ENCODE measurements at places on chromosomes 3 and 15.
A peak's percentile ranks its signal among the peaks of the same experiment; 100 is the strongest.

DNA sequence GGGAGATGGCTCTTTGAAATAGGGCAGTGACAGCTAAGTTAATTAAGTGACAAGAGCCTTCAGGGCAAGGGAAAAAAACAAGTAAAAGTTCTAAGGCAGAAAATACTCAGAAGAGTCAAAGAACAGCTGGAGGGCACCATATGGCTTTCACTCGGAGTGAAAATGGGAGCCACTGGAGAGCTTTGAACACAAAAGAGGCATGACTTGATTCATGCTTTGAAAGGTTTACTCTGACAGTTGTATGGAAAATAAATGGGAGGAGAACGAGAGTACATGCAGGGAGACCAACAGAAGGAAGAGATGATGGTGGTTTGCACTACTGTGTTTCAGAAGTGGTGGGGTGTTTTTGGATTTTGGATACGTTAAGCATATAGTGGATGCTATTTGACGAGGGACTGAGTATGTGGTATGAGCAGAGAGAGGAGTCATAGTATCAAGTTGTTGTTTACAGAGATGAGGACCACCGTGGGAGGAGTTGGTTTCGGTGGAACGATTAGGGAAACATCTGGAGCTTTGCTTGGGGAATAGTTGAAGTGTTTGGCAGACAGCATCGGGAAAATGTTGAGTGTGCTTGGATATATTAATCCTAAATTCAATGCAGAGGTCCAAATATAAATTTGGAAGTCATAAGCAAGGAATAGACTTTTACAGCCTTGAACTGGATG, 411.5 kb downstream of the GABRG3 start:
- DNase-seq = no peak

GRCh38 chr3:149625795-149626194, 32.0 kb downstream of the WWTR1 start:
- DNase-seq = no peak

DNA sequence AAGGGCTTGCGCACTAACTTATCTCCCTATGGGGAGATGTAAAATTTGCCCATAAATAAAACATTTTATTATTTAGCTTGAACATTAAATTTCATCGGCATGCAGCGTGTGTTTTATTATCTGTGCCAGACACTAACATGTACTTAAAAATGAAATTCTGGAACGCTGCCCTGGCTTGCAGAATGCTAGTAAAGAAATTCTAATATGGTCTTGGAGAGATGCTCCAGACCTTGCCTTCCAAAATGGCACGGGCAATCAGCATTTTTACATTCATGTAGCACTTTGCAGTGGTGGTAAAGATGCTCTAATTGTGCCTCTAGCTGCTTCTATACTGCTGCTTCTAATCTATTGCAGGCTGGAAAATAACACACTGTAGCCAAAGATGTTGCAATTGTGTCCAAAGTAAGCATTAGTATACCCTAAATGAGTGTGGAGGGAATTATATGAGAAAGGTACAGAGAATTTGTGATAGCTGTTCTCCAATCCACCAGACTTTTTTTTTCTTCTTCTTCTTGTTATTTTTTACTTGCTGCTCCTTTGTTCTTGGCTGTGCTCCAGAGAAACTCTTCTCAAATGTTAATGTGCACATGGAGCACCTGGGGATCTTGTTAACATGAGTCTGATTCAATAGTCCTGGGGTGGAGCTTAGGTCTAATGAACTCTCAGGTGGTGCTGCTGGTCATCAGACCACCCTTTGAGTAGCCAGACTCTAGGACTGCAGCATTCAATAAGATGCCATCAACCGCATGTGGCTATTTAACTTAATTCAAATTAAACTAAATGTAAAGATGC, 47.3 kb downstream of the CRABP1 start:
- no peak for DNase-seq

DNA sequence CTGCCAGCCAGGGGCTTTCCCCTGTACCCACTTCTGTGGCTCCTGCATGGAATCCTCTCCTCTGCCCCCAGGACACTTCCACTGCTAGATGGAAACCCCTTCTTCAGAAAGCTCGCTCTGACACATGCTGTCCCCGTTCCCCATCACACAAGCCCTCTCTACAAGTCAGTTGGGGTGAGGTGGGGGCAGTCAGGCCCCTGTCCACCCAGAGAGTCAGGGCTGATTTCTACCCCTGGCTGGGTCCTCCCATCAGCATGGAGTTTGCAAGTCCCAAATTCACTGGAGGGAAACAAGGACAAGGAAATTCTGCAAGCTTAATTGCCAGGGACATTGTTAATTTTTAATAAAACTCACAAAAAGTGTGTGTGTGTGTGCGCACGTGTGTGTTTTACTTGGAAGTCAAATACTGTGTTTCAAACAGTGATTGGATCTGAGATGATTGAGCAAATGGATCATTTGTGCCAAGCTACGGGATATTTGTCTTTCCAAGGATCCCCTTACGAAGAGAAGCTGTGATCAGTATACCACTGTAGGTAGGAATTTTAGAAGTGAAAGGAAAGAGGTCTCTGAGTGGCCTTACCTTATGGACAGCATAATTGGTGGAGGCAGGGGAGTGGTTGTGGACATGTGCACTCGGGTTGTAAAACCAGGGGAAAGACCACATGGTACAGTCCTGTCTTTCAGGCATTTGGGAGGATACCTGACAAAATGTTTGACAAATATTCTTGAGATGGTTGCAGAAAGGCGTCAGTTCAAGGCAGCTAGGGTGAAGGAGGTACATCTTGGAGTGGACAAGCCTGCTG, 1.5 kb upstream of the AMOTL2 start:
- no peak for DNase-seq

GRCh38 chr3:8755564-8756237, 13.7 kb downstream of the OXTR start:
- no peak for DNase-seq

DNA sequence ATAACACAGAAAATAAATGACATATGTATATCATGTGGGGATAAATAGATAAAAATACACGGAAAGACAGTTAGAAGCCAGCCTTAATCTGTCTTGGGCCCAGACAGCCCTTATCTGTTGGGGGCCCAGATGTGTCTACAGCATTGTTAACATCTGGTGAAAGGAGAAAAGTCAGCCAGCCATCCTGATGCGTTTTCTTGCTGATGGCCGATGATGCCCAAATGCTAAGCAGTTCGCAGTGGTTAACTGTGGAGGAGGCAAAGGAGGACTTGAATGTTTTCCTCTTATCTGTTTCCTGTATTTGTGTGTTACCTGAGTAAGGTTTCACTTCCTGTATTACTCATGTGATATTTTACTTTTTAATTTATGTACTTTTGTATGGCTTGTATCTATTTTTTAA, 46.2 kb downstream of the NOX5 start:
- no peak for DNase-seq

DNA sequence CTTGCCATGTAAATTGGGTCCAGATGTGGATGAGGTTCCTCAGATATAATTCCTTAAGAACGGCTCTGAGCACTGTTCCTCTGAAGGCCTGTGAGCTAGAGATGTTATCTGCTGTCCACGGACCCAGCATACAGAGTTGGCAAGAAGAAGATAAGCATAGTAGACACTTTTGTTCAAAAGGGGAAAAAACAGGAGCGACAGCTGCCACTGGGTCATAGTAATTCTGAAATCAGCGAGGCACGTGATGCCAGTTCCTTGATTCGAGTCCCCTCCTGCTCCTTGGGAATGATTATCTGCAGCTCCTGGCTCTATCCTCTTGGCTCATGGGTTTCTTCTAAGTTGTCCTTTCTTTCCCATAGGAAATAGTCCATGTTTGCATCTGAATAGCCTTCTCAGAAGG, 2.5 kb upstream of the RAB7A start:
- DNase-seq = no peak

GRCh38 chr3:36025232-36025631, 355.1 kb upstream of the STAC start:
- no peak for DNase-seq

GRCh38 chr3:64728428-64728827, 40.6 kb upstream of the ADAMTS9 start:
- DNase-seq = no peak

- peak; percentile 16 for DNase-seq
Measured at GRCh38 chr15:49223536-49224274, 53.7 kb downstream of the GALK2 start.

- DNase-seq = peak; percentile 96
Measured at GRCh38 chr15:63332367-63333124, 49.1 kb downstream of the CA12 start.

DNA sequence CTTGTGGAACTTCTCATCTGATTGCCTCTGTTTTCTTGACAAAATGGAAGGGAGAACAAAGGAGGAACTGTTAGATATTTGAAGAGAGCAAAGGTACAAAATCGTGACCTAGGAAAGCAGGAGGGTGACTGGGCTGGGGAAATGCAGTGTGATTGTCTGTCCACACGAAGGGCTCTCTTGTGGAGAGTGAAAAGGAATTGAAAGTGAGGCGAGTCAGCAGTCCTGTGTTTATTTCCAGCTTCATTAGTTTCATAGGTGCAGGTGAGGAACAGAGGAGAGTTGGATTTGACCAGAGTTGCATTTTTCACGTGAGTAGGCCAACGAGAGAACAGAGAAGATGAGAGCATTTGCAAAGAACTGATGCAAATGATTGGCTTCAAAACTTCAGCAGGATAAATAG, 336.4 kb upstream of the SATB1 start:
- DNase-seq = no peak

DNA sequence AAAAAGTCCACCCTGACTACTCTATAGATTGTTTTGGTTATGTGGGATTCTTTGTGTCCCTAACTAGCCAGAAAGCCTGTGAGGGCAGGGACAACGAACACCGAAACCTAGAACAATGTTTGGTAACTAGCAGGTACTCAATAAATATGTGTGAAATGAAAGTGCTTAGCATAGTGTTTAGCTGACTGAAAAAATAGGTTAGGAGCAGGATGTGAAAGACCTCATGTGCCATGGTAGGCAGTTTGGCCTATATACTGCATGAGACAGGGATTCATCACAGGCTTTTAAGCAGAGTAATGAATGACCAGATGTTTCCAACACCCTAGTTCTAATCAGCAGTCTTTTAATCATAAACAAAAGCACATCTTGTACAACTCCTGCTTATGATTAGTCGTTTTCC, 64.2 kb downstream of the MYO5A start:
- no peak for DNase-seq

GRCh38 chr3:11306817-11307589, 34.8 kb downstream of the ATG7 start:
- no peak for DNase-seq

DNA sequence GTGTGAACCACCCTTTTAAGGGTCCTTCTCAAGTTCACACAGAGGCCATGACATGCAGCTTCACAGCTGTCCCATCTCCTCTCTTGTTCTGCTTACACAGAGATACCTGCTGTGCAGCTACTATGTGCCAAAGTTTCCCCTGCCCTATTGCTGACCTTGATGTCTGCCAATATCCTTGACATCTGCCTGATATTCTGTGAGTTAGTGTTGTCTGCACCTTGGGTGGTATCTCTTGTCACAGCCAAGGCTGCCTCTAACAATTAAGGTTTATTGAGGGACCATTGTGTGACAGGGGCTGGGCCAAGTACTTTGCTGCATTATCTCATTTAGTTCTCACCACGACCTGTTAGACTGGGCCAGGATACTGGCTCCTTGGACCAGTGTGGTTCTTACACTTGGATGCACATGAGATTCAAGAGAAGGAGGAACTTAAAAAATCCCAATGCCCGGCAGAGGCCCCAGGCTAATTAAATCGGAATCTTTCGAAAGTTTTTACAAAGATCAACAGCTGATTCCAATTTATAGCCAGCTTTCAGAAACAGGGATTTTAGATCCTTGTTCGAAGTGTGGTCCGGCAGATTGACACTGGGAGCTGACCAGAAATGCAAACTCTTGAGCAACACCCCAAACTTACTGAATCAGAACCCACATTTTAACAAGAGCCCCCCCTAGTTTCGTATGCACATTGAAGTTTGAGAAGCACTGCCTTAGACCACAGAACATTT, 178.6 kb downstream of the SATB1 start:
- no peak for DNase-seq

DNA sequence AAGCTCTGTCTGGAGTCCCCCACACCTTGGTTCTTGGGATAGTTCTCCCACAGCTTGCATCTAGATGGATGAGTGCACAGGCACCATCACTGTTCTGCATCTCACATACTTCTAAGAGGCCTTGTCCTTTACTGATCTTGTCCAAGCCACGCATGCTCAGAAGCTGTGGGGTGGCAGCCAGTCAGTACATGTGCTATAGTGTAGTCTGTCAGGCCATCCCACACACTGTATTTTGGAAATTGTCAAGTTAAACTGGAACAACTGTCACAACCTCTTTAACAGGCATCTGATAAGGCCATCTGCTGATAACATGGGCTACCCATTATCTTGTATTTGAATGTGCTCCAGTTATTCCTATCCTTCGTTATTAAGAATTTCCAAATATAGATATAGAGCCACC, 296.5 kb upstream of the AZI2 start:
- no peak for DNase-seq

DNA sequence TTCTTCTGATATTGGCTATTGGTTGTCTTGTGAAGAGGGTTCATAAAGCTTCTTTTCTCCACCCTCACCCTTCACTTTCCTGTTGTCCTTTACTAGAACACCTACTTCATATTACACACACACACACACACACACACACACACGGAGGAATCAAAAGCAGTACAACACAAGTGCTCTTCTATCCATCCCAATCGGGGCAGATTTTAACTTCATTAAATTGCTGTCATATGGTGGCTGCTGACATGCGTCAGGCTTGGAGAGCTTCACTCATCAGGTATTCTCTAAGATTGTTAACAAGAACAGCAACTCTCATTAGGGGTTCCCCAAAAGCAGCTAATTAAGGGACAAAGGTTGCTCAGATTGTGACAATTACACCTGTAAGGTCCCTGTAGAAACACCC, 239.1 kb upstream of the MEIS2 start:
- DNase-seq = no peak

- DNase-seq = no peak
Measured at GRCh38 chr3:37741644-37742043, 120.0 kb upstream of the CTDSPL start.

GRCh38 chr3:43485931-43486330, 135.9 kb downstream of the ANO10 start:
- no peak for DNase-seq

DNA sequence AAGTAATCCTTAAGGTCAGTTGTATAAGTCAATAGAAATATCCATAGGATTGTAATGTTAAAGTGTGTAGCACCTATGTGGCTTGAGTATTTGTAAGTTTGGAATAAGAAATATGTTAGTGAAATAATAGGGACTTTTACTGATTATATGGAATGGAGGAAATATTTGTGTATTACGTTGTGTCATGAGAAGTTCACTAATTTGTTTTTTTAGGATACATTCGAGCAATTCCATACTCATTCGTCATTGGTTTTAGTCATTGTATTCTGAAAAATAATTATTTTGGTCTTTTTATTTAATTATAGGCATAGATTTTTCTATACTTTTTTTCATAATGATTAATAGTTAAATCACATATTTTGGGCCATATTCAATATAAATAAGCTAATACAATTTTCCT, 21.0 kb downstream of the MBNL1 start:
- no peak for DNase-seq

DNA sequence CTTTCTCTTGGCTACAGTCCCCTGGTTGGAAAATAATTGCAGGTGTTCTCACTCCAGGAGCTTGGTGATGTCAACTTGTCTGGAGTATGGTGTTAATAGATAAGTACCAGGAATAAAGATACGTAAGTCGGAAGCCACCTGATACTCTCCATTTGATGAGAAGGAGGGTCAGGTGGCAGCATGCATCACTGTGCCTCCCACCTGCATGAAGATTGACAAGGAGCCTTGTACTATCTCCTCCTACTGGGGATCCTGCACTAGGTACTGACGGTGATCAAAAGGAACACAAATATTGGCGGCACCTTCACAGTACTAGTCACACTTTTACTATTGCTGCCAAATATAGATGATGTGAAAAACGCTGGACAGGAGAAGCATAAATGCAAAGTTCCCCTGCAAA, 32.6 kb upstream of the GABRB3 start:
- DNase-seq = no peak

Measured in fibroblast of upper back skin (primary cell).